ENCODE measurements at places on chromosomes 2 and 18.

DNA sequence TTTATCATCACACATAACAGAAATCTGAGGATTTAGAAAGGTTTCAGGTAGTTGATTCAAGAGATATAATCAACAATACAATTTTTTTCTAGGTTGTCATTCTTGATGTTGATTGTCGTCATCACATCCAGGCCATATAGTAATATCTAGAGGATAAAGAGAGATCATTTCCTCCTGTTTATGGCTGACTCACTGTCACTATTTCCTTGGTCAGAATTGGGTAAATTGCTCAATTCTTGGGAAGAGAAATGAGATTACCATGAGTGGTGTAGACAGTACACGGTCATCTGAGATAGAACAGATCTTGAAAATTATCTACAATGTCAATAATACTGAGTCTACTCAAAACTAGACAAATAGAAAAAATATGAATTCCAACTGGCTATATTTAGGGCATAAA lies 78.8 kb downstream of the ZNF804A start:
- no peak for DNase-seq

DNA sequence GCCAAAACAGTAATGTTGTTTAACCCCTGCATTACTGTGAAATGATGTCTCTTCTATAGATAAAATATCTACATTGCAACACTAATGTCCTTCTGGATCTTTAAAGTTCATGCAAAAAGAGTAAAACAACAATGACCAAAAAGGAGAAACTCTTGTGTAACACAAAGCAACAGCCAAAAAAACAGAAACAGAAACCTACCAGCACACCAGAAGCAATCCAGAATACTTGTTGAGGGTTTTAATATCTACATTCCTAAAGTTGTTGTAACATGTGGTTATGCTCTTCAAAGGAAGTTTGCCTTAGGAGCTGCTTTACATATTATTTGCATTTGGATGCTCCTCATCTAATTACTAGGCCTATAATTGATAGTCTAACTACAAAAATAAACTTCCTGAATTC lies 157.2 kb downstream of the BABAM2 start:
- DNase-seq, result no peak

DNA sequence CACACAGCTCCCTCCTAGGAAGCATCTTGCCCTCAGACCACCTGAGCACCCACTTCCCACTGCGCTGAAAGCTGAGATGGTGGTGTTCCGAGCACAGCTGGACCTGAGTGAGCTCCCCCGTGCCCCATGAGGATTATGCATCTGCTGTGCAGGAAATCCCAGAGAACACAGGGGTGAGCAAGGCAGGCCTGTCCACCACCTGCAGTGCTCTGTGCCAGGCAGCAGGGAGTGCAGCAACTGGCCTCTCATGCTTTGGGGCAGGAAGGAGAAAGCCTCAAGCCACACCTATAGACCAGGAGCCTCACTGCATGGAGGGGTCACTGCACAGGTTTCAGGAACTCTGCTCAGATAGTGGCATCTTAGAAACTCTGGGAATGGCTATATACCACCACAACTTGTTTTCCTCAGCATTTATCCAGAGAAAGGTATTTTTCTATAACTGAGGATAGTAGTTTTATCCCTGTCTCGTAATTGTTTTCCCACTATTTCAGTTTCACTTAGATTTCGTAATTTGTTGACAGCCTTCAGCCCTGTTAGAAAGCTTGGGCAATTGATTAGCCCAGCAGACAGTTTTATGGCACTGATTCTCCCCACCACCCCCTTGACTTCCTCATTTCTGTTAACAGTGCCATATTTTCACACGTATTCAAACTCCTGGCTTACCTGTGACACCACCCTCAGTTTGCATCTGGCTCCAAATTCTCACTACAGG lies 144.3 kb upstream of the DAPL1 start:
- no peak for DNase-seq

DNA sequence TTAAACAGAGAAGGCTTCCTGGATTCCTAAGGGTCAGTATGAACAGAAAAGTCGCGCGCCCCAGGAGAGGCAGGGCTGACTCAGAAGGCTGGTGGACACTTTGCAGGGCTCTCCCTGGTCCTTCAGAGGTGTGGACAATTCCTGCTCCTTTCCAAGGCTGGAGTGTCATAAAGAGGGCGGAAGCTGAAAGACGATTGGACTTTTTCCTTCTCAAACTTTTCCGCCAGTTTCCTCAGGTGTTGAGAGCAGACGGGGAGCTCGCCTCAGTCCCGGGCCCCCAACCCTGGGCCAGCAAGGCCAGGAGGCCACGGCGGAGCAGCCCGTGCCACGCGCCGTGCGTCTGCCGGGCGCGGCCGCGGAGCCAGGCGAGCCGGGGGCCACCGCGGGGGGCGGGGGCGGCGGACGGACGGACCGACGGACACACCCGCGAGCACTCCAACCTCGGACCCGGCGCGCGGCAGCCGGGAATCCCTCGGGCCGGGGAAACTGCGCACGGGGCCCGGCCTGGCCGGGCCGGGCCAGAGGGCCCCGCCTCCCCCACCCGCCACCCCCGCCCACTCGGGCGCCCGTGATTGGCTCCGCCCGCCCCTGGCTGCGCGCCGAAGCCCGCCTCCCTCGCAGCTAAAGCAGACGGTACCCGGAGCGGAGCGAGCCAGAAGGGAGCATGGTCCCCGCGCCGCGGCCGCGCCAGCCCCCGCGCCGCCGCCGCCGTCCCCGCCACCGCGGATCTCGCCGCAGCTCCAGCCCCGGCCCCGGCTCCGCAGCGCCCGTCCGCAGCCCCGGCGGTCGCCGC lies at the start of gene KLHL29:
KLHL29 (plus strand) TSS at position 629 of the 793 bp plus-strand sequence. CDS start 177,018 bp downstream, outside the sequence.
- peak; percentile 66 for DNase-seq

GRCh38 chr2:207533461-207534008 lies 3.8 kb downstream of the CREB1 start:
- DNase-seq, result no peak

- no peak for DNase-seq
Observed at GRCh38 chr2:75528221-75528977, 32.3 kb downstream of the EVA1A start.

GRCh38 chr18:55301824-55302166 lies 286.2 kb downstream of the TCF4 start:
- DNase-seq, result no peak

DNA sequence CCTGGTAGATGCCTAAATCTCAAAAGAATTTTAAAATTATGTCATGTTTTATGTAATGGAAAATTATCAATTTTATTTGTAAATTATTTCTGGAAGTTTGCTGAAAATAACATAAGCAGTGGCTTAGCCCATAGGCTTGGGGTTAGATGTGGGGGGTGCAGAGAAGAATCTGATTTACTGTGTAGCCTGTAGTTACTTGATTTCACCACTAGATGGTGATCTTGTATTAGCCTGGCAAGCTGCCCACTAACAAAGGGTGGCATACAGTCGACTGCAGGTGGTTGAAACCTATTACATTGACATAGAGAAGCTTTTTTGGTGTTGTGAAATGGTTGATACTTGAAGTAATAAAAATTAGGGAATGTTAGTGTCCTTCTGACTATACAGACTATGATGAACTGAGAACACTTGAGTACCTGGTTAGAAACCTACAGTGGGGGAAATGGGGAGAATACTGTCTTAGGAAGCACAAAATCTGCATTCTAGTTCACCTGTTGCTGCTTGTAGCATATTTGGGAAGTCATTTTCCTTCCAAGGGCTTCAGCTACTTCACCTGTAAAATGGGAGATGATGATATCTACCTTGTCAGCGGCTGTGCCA lies 191.0 kb upstream of the LHCGR start:
- peak; percentile 11 for DNase-seq

GRCh38 chr2:27255660-27256059 lies 7.2 kb downstream of the SLC30A3 start:
- DNase-seq, result no peak

GRCh38 chr2:109129921-109130722 lies 1.1 kb downstream of the SH3RF3 start:
- no peak for DNase-seq

DNA sequence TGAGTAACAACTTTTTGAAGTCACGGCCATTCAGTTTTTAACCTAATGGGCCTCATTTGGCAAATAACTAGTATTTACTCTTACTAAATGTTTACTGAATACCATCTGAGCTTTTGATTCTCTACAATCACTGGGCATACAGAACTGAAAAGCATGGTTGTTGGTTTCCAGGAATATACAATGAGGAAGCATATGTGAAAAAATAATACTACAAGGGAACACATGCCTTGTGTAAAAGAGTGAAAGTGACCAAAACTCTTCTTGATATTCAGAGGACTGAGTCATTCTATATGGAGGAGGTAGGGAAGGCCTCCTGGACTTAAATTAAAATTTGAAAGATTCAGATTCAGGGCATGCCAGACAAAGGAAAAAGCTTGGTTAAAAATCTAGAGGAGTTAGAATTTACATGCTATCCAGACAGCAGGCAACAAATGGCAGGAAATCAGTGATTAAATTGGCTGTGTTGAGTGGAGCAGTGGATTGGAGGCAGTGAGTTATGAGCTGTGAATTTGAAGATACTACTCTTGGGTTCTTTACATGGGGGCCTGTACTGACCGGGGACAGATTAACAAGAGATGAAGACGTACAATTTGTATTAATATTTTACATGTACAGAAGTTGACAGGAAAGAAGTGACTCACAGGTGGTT lies 53.6 kb upstream of the NRXN1 start:
- no peak for DNase-seq

- DNase-seq, result peak; percentile 42
Observed at GRCh38 chr2:17813742-17814473, 2.4 kb upstream of the MSGN1 start.

DNA sequence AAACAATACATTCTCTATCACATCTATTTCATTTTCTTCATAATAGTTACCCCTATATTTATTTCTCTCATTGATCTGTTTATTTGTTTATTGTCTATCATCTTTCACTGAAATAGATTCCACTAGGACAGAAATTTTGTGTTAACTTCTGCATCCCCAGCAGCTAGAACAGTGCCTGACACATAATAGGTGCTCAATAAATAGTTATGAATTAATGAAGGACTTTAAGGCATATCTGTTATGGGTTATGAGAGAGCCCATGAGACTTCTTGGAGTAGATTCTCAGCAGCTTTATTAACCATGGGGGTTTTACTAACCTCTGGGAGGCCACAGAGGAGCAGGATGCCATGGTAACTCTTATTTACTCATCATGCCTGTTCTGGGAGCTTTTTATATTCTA lies 144.6 kb downstream of the CDC42EP3 start:
- no peak for DNase-seq

- no peak for DNase-seq
Observed at GRCh38 chr2:168166902-168167510, 80.4 kb downstream of the STK39 start.

DNA sequence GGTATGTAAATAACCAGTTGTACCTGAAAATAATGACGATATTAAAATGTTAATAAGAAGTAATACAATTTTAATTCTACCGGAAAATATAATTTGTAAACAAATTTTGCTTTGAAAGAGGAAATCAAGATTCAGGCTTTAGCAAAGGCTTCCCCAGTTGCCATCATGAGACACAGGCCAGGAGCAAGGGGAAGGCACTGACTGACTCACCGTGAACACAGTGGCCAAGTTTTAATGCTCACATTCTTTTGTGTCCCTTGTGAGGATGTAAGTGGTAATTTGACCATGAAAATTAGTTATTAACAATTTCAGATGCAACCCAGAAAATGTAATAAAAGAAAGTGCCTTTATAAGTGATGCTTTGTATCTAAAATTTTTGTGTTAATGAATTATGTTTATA lies 164.1 kb downstream of the GREB1L start:
- DNase-seq, result no peak

- no peak for DNase-seq
Observed at GRCh38 chr2:3192920-3193319, 184.7 kb downstream of the EIPR1 start.

DNA sequence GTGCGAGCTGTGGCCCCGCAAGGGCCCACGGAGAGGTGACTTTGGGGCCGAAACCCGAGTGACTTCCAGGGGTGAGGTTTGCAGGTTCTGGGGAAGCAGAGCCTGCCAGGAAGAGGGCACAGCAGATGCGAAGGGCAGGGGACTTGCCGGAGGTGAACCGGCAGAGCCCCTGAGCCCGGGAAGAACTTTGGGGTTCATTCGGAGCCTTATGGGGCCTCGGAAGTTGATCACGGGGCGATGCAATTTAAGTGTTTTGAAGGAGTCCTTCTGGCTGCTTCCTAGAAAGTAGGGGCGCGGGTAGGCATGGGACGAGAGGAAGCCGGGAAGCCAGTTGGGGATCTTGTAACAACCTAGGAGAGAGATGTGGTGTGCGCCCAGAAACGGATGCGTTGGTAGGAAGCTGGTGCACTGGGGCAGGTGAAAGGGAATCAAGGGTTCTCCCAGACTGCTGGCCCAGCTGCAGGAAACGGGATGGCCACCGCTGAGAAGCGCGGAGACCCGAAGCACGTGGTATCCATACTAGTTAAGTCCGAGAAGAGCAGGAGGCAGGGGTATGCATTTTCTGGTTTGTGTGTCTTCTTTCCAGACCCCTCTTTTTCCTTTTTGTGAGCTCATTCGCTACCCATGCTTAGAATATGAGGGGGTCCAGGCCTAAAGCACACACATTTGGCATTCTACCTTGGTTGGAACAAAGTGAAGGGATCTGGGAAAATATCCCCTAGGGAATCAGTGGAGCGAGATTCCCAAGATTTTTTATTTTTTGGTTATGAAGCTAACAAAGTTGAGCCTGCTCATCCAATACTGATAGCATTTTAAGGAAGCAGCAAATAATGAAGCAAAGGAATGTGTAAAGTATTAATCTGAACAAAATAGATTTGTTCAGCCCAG lies 758 bp downstream of the SCLY start:
- no peak for DNase-seq

DNA sequence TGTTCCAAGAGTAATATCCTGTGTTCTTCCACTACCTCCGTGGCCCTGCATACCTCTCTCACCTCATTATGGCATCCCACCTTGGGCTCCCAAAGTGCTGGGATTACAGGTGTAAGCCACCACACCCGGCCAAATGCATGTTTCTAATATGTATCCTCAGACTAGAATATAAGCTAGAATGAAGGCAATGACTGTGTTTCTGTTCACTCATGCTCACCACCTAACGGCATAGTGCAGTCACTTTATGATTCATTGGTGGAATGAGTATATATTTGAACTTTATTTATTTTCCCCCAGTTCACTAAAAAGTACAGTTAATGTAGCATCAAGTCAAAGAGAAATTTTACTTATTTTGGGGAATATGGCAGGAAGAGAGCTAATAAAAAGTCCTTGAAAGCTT lies 11.3 kb downstream of the PIGN start:
- DNase-seq, result no peak

DNA sequence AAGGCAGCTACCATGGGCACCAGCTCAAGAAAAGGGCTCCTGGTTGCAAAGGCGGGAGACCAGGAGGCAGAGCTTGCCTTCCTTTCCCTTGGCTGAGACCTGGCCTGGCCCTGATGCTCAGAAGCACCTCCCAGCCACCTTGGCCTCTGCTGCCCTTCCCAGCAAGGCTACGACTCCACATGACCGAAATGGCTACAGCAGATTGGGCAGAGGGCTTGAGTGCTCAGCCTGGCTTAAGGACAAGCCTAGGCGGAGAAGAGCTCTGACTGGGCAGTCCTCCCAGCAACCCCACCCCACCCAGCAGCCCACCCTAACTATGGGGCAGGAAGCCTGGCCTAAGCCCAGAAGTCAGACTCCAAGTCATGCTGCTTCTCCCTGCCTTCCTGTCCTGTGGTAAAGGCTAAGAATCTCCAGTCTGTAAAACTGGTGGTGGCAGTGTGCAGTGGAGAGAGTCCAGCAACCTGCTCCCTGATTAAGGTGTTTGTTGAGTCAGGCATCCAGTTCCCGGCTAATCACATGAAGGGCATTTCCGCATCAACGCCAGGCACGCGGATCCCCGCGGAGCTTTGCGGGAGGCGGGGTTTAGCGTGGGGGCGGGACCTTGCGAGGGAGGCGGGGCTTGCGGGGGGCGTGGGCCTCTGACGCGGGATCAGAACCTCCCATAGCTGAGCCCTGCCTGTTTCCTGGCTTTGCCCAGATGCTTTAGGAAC lies 256.0 kb downstream of the BCL11A start:
- DNase-seq, result no peak

- DNase-seq, result no peak
Observed at GRCh38 chr18:45793264-45793965, 32.1 kb upstream of the SIGLEC15 start.
